RPMI7951 (cell line): ENCODE measurements at places on chromosomes 4 and X.

DNA sequence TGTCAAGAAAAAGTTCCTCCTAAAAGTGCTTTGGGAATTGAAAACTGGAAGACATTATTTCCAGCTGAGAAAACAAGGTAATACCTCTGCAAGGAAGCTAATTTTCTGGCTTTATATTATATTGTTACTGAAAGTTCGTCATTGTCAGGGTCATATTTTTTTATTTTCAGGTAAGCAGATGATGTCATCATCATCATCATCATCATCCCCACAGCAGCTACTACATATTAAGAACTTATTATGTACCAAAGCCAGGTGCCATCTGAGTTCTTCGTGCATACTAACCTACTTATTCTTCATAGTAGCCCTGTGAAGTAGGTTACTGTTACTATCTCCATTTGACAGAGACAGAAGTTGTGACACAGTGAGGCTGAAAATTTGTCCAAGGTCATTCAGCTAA, 52.9 kb upstream of the MND1 start:
- no peak for DNase-seq

DNA sequence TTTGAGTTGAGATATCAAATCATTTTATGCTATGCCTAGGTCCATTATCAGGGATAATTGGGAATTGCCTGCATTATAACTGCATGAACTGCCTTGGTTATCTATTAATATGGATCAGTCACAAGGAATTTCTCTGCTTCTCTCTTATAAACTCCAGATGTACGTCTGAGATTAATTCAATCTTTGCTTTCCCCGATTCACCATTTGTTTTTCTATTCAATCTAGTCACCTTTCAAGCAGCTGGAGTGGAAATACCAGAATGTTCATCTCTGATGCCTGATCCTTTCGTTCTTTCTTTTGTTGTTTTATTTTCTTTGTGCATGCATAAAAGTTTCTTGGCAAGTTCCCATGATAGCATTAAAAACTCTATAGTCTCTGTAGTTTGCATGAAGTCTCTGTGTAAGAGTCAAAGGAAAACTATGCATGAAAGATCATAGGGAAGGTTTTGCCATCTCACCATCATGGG, 22.6 kb downstream of the SYNPO2 start:
- DNase-seq: no peak

GRCh38 chr4:104093247-104093646, 373.5 kb upstream of the TACR3 start:
- DNase-seq: no peak

GRCh38 chr4:26272654-26273615, 47.9 kb upstream of the RBPJ start:
- no peak for DNase-seq

- peak; percentile 9 for DNase-seq
Observed at GRCh38 chrX:45077748-45078424, 122.8 kb downstream of the DIPK2B start.

- DNase-seq: peak; percentile 46
Observed at GRCh38 chrX:10327651-10328050, 170.9 kb downstream of the CLCN4 start.

GRCh38 chr4:165203541-165204461, 3.6 kb upstream of the KLHL2 start:
- no peak for DNase-seq

GRCh38 chr4:27595571-27596360, 735.1 kb downstream of the STIM2 start:
- DNase-seq: no peak

DNA sequence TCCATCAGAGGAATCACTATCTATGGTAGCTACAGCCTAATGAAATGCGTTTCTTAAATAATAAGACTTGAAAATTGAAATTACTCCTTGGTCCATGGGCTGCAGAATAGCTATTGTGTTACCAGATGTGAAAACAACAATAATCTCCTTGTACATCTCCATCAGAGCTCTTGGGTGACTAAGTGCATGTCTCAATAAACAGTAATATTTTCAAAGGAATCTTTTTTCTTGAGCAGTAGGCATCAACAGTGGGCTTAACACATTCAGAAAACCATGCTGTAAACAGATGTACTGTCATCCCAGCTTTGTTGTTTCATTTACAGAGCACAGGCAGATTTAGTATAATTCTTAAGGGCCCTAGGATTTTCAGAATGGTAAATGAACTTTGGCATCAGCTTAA, 67.3 kb downstream of the GLUD2 start:
- peak; percentile 11 for DNase-seq

DNA sequence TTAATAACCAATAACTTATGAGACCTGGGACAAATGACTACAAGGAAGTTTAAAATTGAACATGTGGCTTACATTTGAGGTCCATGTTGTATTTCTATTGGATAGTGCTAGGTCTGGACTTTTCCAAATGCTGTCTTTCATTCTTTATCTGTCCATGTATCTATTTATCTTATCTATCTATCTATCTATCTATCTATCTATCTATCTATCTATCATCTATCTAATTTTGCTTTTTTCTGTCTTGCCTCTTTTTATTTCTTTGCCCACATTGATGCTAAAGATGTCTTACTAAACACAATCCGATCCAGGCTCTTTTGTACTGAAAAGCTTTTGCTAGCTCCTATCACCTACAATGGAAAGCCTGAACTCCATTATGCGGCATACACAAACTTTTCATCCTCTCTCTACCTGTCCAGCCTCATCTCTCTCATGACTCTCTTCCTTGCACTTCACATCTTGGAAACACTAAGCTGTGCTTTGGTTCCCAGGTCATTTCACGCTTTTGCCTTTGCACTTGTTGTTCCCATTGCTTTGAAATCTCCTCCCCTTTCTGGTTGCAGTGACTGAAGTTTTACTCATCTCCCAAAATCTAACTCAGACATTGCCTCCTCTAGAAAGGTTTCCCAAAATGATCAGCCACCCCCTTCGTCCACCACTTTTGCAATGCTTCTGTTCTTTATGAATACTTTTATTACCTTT, 107.2 kb downstream of the SYNPO2 start:
- no peak for DNase-seq

DNA sequence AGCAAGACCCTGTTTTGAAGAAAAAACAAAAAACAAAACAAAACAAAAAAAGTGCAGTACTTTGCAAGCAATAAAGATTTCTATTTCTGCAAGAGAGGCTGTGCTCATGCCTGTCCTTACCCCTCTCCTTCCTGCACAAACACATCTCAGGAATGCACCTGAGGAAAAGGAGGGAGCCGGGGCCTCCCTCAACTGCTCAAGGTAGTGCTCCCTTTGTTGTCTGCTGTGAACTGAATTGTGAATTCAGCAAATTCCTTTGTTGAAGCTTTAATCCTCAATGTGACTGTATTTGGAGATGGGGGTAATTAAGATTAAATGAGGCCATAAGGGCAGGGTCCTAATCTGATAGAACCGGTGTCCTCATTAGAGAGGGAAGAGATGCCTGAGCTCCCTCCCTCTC, 13.9 kb downstream of the FTSJ1 start:
- no peak for DNase-seq

DNA sequence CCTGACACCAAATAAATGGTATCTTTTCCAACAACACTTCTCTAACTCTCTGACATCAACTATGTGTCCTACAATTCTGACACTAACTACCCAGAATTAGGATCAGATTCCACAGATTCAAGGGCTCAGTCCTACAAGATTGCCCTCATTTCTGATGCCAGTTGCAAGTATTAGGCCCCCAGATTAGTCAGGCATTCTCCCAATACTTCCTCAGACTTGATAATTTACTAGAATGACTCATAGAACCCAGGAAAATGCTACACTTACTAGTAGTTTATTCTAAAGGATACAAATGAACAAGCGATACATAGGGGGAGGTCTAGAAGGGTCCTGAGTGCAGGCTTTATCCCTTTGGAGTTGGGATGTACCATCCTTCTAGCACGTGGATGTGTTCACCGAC, 8.5 kb downstream of the TIGD2 start:
- no peak for DNase-seq

GRCh38 chr4:13642170-13642950, 14.8 kb upstream of the BOD1L1 start:
- peak; percentile 54 for DNase-seq

DNA sequence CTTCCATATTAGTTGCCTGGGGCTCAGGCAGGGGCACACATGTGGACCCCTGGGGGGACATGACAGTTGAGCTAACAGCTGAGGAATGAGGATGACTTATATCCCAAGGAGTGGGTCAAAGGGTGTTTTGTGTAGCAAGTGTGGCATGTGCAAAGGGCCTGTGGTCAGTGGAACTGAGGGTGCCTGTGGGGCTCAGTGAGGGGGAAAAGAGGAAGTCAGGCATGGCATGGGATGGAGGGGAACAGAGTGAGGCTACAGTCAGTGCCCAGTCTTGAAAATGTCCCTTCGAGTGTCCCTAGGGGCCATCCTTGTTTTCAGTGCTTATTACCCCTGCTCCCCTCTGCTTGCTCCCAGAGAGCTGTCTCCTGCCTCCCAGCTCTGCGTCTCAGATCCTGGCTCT, 64.3 kb upstream of the CD99 start:
- DNase-seq: no peak

GRCh38 chrX:18654875-18655836, 16.8 kb downstream of the RS1 start:
- DNase-seq: peak; percentile 2

DNA sequence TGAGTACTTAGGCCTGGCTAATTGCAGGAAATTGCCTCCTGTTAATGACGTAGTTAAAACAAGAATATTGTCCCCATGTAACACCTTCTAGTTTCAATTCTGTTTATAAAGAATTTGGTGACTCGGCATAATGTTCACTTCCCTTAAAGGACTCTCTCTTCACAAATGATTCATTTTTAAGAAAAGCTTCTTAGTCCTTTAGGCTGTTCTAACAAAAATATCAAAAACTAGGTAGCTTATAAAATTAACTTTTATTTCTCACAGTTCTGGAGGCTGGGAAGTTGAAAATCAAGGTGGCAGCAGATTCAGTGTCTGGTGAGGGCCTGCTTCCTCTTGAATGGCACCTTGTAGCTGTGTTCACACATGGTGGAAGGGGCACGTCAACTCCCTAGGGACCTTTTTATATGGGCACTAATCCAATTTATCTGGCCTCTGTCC, 23.8 kb downstream of the COL25A1 start:
- DNase-seq: no peak

- peak; percentile 82 for DNase-seq
Observed at GRCh38 chr4:52841682-52842456, 20.2 kb upstream of the RASL11B start.

- no peak for DNase-seq
Observed at GRCh38 chr4:89617317-89617716, 219.6 kb downstream of the SNCA start.

DNA sequence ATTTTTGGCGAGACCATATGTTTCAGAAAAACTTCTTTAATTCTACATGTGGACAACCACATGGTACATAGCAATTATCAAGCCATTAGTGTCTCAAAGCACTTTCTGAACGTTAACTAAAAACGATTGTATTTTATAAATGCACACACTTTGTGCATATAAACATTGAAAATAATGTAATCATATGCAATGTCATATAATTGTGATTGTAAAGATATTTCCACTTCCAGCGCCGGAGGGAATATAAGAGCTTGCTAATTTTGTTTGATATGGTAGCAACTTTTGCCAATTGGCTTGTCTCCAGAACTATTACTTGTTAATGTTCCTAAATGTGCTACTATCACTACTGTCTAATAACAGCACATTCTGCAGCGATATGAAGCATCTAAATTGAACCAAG, 162.3 kb upstream of the SMIM31 start:
- no peak for DNase-seq

- no peak for DNase-seq
Observed at GRCh38 chr4:128913228-128913627, 103.7 kb downstream of the JADE1 start.

- peak; percentile 15 for DNase-seq
Observed at GRCh38 chrX:38126179-38126578, 94.5 kb downstream of the SRPX start.

GRCh38 chrX:149962859-149963757, 24.8 kb upstream of the EOLA2 start:
- peak; percentile 69 for DNase-seq
